ENCODE measurements at places on chromosomes 7 and 10.

DNA sequence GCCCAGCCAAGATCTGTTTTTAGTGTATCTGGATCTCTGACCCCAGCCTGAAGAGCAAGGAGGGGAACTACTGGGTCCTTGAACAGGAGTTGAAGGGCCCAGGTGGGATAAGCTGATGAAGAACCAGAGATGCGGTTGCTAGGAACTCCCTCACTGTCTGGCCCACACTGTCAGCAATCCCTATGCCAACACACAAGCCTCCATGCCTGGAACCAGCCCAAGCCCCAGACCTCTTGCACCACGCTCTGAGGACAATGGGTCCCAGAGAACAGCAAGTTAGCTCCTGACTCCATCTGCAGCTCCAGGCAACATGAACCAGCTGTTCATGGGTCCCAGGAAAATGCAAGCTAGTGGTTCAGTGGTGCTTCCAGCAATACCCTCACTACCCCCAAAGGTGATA, 2.4 kb downstream of the NAT16 start:
- no peak for DNase-seq

- DNase-seq: no peak
Observed at GRCh38 chr7:130296221-130296951, 3.4 kb downstream of the CPA4 start.

- DNase-seq: no peak
Observed at GRCh38 chr7:25353196-25353595, 124.9 kb upstream of the NPVF start.

- no peak for DNase-seq
Observed at GRCh38 chr7:149205690-149206381, 10.5 kb downstream of the ZNF282 start.

DNA sequence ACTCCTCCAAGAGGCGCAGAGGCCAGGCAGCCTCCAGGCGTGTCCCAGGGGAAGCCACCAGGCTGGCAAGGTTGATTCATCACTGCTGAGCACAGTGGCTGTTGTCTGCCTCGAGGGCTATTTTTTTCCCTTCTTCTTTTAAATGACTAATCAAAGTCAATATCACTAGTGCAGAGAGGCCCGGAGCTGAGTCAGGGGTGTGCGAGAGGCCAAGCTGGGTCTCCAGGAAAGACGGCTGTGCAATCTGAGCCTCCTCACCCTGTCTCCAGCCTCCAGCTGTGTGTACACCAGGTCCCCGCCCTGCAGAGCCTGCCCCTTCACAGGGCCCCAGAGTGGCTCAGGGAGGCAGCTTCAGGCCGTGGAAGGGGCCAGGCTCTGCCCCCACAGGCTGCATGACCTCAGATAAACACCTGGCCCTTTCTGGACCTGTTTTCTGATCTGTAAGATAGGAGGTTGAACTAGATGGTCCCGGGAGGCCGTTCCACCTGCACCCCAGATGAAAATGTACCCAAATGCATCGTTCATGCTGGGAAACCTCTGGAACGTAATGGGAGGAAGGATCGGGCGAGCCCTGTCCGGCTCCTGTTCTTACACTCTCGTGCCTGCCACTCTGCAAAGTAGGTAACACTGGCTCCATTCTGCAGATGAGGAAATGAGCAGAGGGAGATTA, 3.7 kb downstream of the STX1A start:
- peak; percentile 94 for DNase-seq

DNA sequence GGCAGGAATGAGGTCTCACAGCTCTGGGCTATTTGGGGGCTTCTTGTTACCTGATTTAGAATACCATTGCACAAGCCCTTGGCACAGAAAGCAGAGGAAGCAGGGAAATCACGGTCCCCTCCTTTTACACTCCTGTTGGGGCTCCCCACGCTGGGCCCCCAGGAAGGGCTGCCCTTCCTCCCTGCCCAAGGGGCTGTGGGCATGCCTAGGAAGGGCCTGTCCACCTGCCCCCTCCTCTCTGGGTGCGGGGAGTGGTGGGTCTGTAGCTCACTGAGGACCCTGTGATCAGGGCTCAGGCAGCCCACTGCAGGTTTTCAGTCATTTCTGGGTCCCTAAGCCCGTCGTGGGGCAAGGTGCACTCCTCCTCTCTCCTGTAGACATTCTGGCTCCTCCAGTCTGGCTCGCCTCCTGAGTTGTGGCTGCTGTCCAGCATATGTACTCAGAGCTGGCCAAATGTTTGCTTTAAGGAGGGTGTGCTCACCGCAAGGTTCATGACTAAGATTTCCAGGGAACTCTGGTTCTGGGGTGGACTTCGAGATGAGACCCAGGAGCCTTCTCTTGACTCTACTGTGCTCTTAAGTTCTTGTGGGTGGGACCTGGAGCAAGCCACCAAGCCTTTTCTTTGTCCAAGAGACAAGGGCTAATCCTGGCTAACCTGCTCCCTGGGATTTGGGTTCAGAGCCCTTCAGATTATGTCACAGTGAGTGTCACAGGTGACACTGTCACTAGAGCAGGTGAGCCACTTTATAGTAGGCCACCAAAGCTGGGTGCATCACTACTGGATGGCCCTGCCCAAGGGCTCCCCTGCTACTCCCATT, 56.0 kb downstream of the TACR2 start:
- DNase-seq: peak; percentile 93

- no peak for DNase-seq
Observed at GRCh38 chr10:314871-315270, 179.6 kb downstream of the ZMYND11 start.
